ENCODE measurements at places on chromosomes 6 and 20.
A peak's percentile ranks its signal among the peaks of the same experiment; 100 is the strongest.

- peak; percentile 28 for DNase-seq
Measured at GRCh38 chr6:147285087-147285855, 81.1 kb downstream of the STXBP5 start.

DNA sequence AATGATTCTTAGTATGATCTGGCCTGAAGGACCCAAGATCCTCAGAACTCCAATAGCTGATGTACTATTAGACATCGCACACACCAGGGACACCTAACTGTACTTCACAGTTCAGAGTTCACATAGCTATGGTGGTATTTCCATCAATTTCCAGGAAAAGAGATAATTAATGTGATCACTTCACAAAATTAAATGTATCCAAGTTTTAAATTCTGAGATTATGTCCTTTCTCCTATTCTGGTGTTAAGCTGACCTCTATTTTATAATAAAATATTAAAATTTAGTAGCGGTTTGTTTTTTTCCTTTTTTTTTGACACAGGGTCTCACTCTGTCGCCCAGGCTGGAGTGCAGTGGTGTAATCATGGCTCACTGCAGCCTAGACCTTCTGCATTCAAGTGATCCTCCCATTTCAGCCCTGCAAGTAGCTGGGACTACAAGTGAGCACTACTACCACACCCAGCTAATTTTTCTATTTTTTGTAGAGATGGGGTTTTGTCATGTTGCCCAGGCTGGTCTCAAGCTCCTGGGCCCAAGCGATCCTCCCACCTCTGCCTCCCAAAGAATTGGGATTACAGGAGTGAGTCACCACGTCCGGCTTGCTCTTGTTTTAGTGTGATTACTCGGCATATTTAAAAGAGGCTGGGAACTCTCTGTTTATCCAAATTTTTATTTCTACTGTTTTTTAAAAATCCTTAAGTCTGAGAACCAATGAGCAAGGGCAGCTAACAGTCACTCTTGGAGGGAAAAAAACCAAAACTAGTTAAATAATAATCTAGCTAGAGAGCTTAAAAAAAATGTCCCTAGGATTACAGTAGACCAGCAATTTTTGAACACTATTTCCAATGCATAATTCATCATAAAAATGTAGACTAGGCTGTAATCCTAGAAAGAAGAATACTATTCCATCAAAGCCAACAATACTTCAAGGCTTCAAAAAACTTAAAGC lies 16.0 kb downstream of the KIF13A start:
- no peak for DNase-seq

DNA sequence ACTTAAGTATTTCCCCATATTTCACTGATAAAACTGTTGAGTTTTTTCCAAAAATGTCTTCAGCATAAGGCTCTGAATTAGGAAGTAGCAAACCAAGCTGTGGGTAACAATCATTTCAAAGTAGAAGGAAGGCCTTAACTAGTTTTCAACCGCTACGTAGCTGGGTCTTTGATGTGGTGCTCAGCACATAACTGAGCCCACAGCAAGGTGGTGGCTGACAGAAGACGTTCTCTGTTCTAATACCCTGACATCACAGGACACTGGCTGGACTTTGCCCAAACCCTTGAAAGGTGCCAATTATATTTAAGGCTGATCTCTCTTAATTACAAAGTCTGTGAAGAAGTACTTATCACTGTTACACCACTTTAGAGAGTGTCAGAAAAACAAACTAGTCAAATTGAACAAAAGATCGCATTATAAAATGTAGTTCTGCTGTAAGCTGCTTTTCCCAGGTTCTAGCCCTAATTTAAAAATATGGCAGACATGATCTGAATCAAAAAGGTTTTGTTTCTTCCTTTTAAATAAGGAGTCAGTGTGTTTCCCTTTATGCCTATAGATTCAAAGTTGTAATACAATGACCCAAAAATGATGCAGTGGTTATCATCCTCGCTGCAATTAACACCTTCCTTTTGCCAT lies 26.7 kb downstream of the MAN1A1 start:
- no peak for DNase-seq

DNA sequence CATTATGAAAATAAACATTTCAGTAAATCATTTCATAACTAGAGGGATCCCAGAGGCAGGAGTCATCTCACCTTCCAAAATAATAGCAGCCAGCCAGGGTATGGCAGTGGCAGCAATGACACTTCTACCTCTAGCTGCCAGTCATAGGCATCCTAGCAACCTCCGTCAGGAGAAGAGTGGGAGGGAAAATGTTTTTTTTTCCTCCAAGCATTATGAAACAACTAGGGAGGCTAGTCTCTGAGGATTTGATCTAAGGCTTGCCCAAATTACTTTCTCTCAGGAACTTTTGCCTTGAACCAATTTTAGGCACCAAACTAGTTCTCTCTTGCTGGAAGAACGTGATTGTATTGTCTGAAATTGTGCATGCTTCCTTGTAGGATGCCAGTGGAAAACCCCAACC lies 208.7 kb upstream of the PREP start:
- DNase-seq, result no peak

DNA sequence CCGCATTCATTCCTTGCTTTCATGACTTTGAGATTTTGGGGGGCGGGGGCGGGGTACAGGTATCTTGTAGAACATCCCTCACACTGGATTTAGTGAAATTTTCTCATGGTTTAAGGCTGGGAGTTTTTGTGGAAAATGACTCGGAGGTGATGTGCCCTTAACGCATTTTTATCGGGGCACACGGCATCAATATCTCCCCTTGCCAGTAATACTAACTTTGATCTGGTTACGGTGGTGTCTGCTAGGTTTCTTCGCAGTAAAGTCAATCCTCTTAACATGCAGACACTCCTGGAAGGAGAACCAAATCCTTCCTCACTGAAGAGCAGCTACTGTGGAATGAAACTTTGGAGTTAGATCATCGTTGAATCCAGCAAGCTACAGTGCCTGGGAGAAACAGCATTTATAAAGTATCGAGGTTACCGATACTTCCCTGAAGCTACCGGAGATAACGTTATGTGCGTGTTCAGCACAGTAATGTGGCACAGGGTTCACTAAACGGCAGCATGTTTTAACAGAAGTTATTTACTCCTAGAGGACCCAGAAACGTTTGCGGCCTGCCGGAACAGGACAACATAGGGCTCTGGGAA lies 1.2 kb upstream of the DYNLRB1 start:
- no peak for DNase-seq

- DNase-seq, result no peak
Measured at GRCh38 chr6:117729613-117730012, 54.3 kb downstream of the NUS1 start.

- peak; percentile 49 for DNase-seq
Measured at GRCh38 chr20:38113401-38114325, 51.4 kb downstream of the TGM2 start.

DNA sequence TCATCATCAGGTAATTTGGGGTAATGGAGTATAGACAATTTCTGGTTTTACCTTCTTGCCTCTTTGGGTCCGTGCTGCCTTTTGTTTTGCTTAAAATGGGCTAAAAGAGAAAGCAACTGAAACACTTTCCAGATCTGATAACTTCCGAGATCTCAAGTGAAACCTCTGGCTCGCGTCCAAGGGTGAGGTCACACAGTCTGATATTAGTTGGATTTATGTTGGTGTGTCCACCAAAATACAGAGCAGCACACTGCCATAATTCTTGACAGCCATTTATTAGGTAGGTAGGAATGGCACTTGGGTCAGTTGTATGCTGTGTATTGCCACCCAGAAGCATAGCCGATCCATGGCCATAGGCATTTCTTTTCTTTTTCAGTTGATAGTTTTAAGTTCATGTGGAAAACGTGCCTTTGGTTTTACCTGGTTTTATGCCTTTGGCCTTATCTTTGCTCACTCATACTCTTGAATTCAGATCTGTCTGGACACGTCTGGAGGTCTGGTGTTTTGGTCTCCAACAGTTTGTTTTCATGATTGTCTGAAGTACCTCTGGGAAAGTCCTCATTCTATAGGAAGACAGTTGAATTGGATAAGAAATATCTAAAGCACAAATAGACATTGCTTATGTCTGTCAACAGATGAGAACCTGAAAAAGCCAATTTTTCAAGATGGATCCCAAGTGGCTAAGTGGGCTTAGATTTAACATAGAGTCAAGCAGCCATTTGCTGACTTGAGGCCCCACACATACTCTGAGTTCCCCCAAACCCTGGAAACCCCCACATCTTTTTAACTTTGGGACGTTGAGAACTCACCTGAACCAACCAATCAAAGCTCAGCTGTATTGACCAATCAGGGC lies 320.8 kb downstream of the SOX4 start:
- no peak for DNase-seq

DNA sequence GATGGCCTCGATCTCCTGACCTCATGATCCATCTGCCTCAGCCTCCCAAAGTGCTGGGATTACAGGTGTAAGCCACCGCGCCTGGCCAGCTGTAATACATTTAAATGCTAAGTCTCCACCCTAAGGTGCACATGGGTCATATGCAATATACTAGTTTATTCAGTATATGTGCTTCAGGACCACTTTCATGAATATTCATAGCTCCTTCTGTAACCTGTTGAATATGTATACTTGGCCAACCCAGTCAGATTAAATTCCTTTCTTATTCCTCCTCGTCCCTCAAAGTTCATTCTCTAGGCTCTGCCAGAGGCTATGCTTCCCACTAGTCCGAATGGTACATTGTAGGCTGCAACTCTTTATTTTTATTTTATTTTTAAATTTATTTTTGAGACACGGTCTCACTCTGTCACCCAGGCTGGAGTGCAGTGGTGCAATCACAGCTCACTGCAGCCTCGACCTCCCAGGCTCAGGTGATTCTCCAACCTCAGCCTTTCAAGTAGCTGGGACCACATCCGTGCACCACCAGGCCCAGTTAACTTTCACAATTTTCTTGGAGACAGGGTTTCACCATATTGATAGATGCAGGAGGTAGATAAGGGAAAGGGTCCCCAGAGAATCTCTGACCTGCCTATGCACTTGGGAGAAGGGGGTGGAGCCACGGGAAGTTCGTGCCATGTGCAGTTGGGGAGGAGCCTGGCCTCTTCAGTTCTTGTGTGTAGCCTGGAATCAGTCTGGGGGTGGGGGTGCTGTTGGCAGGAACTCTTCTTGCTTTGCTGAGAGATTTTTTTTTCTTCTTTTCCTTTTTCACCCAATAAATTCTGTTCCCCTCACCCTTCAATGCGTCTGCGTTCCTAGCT lies 41.3 kb upstream of the DDR1 start:
- peak; percentile 63 for DNase-seq

GRCh38 chr20:8547035-8547650 lies 415.1 kb downstream of the PLCB1 start:
- no peak for DNase-seq

- peak; percentile 1 for DNase-seq
Measured at GRCh38 chr6:26336355-26337198, 28.4 kb upstream of the BTN3A2 start.

- DNase-seq, result no peak
Measured at GRCh38 chr20:51553897-51554486, 11.5 kb upstream of the NFATC2 start.

DNA sequence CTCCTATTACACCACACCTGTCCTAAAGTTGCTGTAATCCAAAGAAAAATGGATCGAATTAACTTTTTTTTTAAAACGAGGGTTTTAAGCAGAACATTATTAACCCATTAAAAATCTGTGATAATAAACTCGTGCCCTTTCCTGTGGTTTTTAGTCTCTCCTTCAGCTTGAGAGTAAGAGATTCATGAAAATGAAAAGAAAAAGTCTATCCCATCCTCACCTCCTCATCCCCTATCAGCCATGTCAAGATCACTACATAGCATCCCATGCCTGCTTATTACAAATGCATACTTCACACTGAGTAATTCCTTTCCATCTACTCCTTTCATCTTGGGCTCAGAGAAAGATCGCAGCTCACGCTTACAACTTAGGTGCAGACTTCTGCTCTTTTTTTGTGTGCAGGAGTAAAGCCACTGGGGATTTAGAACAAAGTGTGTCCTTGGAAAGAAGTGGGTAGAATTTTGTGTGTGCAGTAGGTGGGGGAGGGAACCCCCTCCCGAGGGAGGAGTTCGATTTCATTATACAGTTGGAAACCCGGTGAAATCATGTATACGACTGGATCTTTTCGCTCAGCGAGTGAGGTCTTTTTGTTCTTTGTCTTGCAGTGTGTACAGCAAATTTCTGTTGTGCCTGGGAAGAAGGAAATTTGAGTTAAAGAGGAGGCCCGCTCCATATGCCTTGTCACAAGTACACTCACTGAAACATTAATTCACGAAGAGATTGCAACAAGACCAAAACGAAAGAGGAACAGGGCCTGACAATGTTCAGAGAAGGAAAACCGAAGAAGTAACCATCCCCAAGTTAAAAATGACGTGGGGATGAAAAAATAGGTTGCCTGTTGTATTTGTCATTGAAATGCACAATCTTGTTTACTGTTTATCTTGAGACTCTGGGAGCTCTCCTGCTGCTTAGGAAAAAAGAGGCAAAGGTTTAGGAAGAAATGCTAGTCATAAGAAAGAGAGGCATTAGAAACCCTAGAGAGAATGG lies 146.5 kb upstream of the ZNF217 start:
- peak; percentile 19 for DNase-seq

- no peak for DNase-seq
Measured at GRCh38 chr6:152261179-152261578, 376.0 kb downstream of the SYNE1 start.

- no peak for DNase-seq
Measured at GRCh38 chr20:29873946-29874345, 1383.5 kb upstream of the DEFB115 start.

DNA sequence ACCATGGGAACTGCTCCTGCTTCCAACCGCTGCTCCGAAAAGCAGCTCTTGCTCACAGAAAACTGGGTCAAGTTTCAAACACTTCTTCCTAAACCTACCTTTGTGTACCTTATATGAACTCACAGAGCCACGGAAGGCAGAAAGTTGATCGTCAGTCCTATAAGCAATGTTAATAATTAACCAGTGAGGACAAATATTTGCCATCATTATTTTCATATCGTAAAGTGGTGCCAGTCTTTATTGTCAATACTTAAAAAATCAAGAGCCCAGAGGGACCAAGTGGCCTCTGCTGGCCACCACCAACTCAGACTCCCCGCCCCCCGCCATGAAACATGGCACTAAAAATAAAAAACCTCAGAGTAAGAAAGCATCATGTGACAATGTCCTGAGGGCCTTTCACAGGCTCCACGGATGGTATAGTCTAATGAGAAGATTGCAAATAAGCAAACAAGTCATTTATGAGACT lies 9.1 kb upstream of the PBOV1 start:
- no peak for DNase-seq

GRCh38 chr6:146989860-146990259 lies 214.4 kb upstream of the STXBP5 start:
- DNase-seq, result no peak

Measured in GF-D8 (cell line).